ENCODE measurements at places on chromosomes 3 and 15.
A peak's percentile ranks its signal among the peaks of the same experiment; 100 is the strongest.

DNA sequence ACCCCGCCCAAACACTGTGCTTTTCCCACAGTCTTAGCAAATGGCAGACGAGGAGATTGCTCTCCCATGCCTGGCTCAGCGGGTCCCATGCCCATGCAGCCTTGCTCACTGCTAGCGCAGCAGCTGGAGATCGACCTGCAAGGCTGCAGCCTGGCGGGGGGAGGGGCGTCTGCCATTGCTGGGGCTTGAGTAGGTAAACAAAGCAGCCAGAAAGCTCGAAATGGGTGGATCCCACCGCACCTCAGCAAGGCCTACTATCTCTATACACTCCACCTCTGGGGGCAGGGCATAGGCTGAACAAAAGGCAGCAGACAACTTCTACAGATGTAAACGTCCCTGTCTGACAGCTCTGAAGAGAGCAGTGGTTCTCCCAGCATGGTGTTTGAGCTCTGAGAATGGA is 27.2 kb upstream of the WDR5B start:
- DNase-seq = no peak

GRCh38 chr3:128969993-128970739 is 23.7 kb downstream of the CFAP92 start:
- DNase-seq = peak; percentile 69

GRCh38 chr3:14658978-14659377 is 7.4 kb downstream of the CCDC174 start:
- no peak for DNase-seq

- DNase-seq = no peak
Measured at GRCh38 chr15:57823325-57823882, 116.9 kb downstream of the POLR2M start.

- no peak for DNase-seq
Measured at GRCh38 chr3:62134061-62134496, 239.3 kb downstream of the FEZF2 start.

GRCh38 chr3:172224560-172225214 is 185.3 kb downstream of the FNDC3B start:
- DNase-seq = no peak

DNA sequence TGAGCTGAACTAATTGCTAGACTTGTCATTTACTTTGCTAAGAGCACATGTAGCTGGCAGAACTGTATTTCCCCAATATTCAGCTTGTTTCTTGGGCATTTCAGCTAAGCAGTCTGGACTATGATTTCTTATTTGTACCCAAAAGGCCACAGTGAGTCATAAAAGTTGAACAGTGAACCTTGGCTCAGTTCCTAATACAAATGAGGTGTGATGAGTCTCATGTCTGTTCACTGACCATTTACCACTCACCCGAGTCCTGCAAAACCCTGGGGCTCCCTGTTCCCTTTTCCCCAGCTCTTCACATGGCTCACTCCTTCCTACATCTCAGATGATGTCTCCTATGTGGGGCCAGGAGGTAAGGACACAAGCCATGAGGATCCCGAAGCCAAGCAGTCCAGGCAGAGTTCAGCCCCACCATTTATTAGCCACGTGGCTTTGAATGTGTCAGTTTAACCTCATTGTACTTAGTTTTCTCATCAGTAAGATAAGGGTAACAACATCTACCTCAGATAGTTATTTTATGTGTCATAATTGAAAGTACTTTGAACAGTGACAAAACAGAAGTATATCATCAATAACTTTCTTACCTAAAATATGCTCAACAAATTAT is 239.3 kb downstream of the IL5RA start:
- no peak for DNase-seq

GRCh38 chr15:71154607-71155200 is 39.4 kb downstream of the THSD4 start:
- no peak for DNase-seq

- DNase-seq = no peak
Measured at GRCh38 chr3:178002113-178002512, 534.1 kb upstream of the KCNMB2 start.

DNA sequence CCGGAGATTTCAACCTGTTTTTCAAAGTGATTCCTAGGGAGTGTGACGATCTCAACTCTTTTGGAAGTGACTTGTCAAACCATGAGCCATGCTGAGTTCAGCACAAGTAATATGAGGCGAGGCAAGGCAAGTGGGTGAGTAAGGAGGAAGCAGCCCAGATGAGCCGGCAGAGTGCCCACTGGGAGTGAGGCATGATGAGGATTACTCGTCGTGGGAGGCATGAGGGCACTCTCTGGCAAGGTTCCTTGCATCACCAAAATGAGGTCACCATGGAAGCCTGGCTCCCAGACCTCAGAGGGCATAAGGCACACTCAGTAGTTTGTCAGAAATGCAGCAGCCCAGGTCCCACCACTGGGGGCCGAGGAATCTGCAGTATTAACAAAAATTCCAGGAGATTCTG is 636.1 kb downstream of the MAGI1 start:
- DNase-seq = no peak

DNA sequence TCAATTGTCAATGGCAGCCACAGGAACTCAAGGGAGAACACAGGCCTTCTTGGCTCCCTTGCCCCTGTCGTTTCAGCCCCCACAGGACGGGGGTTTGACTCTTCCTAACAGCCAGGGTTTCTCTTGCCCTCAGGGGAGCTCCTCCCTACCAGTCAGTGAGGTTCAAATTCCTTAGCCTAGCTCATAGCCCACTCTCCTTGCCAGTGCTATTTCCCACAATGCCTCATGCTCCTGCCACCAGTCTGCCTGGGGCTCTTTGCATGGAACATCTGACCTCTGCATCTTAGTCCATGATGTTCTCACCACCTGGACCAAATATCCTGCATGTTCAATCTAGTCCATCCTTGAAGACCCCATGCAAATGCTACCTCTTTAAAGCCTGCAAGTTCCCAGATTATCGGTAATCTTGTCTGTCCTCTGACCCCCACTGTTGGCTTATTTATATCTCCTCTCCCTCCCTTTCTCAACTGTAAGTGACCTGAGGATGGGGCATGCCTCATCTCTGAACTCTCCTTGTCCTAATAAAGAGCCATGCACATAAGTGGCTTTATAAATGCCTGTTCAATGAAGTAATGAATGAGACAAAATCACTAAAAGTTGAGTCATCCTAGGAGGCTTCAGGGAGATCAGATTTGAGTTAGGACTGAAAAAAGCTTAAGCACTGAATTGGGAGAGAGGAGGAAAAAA is 78.0 kb downstream of the MYO1E start:
- DNase-seq = no peak

GRCh38 chr3:148126956-148127355 is 570.7 kb upstream of the AGTR1 start:
- no peak for DNase-seq

- DNase-seq = no peak
Measured at GRCh38 chr3:130548356-130548755, 31.4 kb downstream of the COL6A6 start.

GRCh38 chr3:100900671-100901335 is 92.4 kb downstream of the ABI3BP start:
- DNase-seq = no peak

GRCh38 chr3:155304394-155304793 is 10.9 kb upstream of the STRIT1 start:
- DNase-seq = no peak

GRCh38 chr3:183244219-183244618 is 8.8 kb upstream of the B3GNT5 start:
- DNase-seq = no peak

- DNase-seq = no peak
Measured at GRCh38 chr3:155065537-155065936, 14.6 kb upstream of the MME start.

DNA sequence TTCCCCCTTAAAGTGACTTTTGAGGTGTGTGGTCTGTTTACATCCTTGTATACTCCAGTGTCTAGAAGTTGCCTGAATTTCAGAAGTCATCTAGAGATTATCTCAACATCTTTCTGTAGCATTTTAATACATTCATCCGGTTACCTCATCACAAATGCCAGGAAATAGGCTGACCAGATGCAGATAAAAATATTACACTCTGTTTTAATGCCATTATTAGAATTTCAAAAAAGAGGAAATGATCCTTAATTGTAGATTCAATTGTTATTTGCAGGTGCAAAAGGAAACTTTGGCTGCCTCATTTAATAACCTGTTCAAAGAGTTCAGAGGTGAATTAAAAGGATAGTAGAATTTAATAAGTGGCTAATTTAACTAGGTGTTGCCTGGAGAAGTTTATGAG is 290.9 kb downstream of the C3orf38 start:
- no peak for DNase-seq

DNA sequence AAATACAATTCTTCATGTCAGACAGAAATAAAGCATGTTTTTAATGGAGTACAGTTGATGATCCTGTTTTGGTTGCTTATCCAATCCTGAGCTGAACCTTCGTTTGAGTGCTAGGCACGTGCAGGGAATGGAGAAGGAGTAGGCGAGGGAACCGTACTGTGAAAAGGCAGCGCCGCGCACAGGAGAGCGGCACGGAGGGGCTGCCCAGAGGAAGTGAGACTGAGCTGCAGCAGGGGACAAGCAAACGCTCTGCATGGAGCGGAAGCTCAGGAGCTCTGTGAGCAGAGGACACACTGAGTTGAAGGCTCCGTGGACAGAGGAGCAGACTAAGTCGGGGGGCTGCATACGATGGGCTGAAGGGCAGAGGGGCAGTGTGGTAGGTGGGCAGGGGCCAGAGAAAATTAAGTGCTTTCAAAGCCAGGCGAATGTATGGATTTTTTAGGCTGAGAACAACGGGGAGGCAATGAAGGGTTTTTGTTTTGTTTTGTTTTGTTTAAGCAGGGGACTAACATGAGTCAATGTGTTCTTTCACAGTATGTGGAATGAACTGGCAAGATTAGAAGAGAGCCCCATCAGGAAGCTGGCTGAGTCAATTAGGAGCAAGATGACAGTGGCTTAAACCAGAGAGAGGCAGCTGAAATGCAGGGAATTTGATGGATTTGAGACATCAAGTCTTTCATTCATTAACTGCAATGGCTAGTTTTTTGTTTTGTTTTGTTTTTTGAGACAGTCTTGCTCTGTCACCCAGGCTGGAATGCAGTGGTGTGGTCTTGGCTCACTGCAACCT is 23.8 kb upstream of the TM2D3 start:
- no peak for DNase-seq

DNA sequence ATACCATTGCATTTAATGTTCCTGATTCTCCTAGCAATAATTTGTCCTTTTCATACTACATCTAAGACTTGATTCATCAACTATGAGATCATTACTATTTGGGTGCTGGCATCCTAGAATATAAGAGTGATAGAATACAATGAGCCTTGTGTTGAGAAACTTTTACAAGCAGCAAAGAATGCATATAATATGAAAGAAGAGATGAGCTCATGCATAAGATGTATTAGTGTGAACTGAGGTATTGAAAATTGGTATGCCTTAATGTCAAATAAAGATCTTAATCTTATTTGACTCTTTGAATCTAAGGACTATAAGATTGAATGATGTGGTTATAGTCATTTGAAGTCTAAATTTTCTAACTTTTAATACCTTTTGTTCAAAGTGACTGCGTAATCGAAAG is 220.0 kb upstream of the ARHGEF26 start:
- no peak for DNase-seq

DNA sequence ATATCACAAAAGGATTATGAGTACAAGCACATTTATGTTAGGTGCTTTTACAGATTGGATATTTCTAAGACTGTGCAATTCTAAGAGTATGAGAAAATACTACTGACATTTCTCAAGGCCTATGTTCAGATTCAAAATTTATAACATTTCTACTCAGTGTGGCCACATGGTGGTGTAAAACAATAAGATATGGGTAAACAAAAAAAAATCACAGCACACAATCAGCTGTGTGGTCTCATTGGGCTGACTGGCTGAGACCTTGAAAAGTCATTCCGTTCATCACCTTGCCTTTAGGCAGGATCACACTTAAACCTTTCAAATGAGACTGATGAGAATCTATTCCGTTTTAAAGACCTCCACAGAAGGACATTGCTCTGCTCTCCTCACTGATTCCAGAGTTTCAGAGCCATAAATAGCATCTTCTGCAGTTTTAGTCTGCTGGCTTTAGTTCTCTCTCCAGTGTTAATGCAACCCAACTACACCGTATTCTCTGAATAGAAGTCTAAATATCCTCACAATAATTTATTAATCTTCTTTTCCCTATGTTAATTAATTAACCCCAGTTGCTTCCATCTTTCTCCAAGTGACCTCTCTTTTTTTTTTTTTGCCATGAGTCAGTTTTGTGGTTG is 158.2 kb downstream of the SPATA16 start:
- no peak for DNase-seq

DNA sequence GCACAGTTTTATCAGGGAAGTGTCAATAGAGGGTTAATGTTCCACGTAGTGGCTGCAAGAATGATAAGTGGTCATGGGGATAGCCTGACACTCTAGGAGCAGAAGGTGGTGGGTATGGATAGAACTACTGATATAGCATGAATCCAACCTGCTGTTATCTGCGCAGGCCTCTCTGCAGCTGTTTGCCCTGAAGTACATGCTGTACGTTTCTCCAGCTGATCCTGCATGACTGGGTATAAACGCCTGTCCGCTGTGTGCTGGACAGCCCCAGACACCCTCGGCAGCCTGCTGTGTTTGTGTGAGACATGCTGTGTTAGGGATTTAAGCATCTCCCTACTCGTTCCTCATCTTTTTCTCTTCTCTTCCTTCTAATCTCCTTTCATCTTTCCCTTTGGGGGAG is 87.1 kb downstream of the LPP start:
- DNase-seq = no peak

DNA sequence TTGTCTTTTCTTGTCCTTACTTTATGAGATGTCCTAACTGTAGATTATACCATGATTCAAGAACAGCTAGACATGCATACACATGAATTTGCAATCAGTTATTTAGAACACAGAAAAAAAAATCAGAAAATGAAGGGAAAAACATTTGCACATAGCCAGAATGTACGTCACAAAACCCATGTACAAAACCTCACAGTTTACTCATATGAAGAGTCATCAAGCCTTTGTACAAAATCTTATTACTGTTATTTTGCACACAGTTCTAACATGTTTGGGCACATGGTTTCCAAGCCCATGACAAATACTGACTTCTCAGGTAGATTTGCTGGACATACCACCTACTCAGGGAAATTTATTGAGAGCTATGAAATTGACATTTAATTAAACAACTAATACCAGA is 48.2 kb downstream of the MAP3K13 start:
- no peak for DNase-seq

GRCh38 chr3:95172164-95172943 is 1109.5 kb downstream of the NSUN3 start:
- DNase-seq = no peak

GRCh38 chr3:99119385-99119784 is 217.9 kb upstream of the DCBLD2 start:
- DNase-seq = no peak

All from DND-41 (cell line).